NCI-H82 (cell line): ENCODE measurements at places on chromosomes 7 and 10.

DNA sequence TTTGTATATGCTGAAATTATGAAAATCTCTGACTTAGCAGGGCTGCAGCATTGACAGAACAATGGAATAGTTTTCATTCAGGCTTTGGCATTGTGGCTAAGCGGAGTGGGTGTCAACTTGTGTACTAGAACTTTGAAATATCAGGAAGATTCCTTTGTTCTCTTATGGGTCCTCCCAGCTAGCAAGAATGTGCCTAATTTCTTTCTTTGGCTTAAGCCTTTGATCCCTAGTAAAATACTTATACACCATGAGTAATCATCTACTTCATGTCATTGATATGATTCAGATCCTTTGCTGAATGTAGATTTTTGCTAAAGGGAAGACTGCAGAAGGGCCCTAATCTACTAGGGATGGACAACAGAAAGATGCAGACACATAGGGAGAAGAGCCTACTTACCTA, 6.2 kb downstream of the AVL9 start:
- no peak for DNase-seq

GRCh38 chr10:101028446-101029337, 2.2 kb downstream of the PDZD7 start:
- DNase-seq, result peak; percentile 30

- DNase-seq, result peak; percentile 70
Measured at GRCh38 chr7:7103343-7104313, 78.7 kb upstream of the C1GALT1 start.

DNA sequence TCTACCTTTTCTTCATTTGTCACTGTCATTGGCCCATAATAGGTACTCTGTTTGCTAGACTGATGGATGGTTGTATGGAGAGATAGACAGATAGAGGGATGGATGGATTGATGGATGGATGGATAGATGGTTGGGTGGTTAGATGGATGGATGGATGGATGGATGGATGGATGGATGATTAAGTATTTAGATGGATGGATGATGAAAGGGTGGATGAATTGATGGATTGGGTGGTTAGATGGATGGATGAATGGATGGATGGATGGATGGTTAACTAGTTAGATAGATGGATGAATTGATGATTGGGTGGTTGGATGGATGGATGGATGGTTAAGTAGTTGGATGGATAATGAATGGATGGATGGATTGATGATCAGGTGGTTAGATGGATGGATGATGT, 334.7 kb upstream of the AUTS2 start:
- DNase-seq, result no peak

DNA sequence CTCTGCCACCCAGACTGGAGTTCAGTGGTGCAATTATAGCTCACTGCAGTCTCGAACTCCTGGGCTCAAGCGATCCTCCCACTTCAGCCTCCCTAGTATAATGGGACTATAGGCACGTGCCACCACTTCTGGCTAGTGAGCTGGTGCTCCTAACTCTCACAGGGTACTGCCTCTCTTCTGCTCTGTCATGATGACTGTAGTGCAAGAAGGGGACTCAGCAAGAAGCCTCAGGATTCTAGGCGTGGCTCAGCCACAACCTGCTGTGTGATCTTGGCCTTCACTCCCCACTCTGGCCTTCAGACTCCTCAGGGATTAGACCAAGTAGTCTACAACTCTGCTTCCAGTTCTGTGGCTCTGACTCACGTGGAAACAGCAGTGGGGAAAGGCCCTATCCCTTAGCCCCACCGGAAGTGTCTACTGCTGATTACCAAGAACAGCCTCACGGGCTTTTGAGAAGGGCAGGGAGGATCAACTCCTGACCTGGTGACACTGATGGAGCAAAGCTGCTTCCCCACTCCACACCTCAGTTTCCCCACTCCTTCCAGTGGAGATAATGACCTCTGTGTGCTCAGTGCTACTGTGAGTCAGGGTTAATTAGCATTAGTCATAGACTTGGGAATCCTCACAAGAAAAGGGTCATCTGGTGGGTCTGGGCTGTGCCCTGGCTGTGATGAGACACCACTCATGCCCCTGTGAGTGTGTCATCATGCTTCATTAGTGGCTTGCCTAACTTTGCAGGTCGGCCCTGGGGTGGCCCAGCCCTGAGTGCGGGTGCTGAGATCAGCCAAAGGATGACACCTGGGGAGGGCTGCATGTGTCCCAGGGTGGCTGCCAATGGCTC, 41.1 kb downstream of the ZC3HC1 start:
- DNase-seq, result no peak

- peak; percentile 96 for DNase-seq
Measured at GRCh38 chr7:128831178-128831993, 1.2 kb downstream of the FLNC start.

DNA sequence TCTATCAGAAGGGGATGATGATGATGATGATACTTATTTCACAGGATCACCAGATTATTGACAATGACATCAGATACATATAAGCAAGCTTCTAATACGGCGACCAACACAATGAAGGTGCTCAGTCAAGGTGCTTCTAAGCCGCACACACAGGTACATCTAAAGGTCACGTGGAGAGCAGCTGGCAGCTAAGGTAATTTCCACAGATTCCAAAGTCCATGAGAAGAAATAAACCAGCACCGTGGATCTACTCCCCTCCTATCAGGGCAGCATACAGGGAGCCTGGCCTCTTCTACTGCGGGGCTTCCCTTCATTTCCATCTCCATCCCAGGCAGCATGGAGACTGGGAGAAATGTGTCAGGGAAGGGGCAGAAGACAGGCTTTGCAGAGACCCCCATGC, 37.5 kb downstream of the DENND11 start:
- DNase-seq, result no peak
